ENCODE measurements at places on chromosomes 2 and 18.
A peak's percentile ranks its signal among the peaks of the same experiment; 100 is the strongest.

DNA sequence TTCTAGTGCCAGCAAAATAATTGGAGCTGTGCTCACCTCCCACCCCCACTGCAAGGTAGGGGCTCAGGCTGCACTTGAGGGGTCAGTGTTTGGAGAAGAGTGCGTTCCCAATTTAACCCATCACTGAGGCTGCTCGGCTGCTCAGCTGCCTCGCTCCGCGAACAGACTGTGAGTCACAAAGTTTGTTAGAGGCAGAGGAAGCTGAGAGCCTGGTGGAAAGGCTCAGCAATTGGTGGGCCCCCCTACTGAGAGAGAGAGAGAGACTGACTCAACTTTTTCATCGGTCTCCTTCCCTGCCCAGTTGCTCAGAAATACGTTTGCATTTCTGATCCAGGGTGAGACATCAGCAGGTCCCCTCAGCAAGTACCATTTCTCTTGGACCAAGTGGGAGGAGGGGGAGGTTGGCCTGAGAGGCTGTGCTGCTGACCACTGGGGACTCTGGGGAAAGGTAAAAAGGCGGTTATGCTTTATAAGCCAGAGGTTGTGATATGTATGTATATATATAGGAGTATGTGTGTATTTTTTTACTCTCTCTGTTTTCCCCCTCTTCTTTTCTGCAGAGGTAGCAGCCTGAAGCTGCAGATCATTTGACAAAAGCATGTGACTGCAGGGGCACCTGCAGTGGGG is 1.5 kb downstream of the EFR3B start:
- peak; percentile 73 for DNase-seq

GRCh38 chr2:54803783-54804751 is 80.6 kb downstream of the EML6 start:
- DNase-seq = no peak

DNA sequence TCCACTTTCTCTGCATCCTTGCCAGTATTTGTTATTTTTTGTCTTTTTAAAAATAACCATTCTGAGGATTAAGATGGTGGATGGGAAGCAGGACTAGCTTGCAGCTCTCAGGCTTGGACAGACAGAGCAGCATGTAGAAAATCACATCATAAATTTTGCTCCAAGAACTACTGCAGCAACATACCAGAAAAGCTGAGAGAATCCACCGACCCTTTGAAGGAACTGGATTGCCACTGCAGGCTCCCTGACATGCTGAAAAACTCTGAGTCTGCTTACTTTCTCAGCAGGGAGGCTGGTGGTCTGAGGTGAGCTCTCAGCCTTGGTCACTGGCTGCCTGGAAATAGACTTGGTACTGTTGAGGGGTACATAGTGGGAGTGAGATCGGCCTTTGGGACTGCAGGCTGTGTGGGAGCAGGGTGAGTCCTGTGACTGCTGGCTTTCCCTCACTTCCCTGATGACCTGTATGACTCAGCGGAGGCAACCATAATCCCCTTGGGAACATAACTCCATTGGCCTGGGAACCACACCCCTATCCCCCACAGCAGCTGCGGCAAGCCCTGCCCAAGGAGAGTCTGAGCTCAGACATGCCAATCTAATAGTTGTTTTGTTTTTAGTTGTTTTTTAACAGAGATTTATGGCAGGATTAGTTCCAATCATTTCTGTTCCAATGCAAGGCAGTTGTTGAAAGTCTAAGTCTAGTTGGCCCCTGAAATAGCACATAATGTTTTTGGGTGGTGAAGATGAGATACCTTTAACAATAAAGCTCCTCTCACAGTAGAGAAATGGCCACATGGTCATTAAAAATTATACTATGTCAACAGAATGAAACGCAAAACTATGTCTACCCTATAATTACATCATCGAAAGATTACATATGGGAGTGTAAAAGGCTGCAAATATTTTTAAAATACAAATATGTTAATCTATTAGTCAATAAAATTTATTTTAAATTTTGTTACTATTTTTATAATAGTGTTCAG is 414.2 kb upstream of the CHAC2 start:
- DNase-seq = peak; percentile 49

GRCh38 chr2:168583064-168583709 is 127.1 kb downstream of the CERS6 start:
- peak; percentile 24 for DNase-seq

DNA sequence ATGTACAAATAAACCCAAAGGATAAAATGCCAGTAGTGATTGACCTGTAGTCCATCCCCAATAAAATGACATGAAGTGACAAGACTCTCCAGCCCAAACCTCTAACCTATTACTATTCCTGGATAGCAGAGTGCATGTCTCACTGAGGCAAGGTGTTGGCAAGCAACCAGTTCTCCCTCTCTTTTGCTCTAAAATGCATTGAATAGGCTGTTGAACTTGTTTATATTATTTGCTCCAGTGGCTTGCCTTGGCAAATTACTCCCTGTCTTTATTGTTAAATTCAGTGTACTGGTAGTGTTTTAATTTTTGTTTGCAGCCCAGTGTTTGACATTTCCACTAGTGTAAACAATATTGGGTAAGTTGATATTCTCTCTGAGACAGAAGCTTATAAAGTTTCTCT is 70.5 kb downstream of the CSRNP3 start:
- no peak for DNase-seq

GRCh38 chr2:120632796-120633646 is 102.6 kb upstream of the GLI2 start:
- DNase-seq = no peak

DNA sequence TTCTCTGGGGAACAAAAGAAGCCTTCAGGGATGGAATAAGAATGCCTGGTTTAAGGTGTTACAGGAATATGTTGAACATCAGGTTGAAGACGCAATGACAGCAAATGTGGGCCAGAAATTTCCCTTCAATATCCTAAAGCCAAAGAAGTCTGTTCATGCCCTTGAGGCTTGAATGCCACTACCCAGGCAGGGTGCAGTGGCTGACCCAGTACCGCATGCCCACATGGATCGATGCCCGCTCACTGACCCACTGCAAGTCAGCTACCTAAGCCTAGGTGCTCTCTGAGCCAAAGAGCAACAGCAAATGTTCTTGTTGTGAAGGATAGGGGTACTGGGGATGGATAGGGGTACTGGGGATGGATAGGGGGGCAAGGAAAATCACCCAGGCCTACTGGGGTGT is 58.2 kb downstream of the GNAL start:
- no peak for DNase-seq

- peak; percentile 81 for DNase-seq
Observed at GRCh38 chr2:9975805-9976447, 24.4 kb downstream of the GRHL1 start.

GRCh38 chr2:234116010-234116409 is 65.5 kb downstream of the SPP2 start:
- DNase-seq = no peak

DNA sequence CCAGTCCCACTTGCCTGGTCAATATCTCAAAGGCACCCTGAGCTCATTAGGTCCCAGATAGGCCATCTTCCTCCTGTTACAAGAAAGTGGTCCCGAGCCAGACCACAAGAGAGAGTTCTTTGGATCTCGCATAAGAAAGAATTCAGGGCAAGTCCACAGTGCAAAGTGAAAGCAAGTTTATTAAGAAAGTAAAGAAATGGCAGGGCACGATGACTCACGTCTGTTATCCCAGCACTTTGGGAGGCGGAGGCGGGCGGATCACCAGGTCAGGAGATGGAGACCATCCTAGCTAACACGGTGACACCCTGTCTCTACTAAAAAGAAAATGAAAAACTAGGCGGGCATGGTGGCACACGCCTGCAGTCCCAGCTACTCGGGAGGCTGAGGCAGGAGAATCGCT is 10.8 kb upstream of the SMAD7 start:
- no peak for DNase-seq

DNA sequence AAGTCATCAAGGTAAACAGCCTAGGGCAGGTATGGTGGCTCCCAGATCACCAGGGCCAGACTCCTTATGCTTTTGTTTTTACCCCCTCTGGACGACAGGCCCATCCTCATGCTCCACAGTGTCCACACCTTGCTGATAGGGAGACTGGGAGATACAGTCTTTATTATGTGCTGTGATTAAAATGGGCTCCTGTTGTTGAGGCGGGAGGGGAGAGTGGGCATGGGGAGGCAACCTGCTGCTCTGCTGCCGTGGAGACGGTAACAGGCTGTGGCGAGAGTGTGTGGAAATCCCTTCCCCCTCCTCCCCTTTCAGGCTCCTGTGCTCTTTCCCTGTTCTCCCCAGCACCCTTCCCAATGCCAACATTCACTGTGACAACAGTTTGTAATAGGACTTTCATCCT is 38.2 kb upstream of the PNO1 start:
- DNase-seq = no peak

- DNase-seq = no peak
Observed at GRCh38 chr2:14132386-14132785, 500.1 kb upstream of the LRATD1 start.

- no peak for DNase-seq
Observed at GRCh38 chr2:85435981-85436835, 17.7 kb downstream of the SH2D6 start.

- no peak for DNase-seq
Observed at GRCh38 chr2:70078384-70078783, 8.9 kb upstream of the PCBP1 start.

- no peak for DNase-seq
Observed at GRCh38 chr2:202141329-202141947, 68.4 kb downstream of the KIAA2012 start.

DNA sequence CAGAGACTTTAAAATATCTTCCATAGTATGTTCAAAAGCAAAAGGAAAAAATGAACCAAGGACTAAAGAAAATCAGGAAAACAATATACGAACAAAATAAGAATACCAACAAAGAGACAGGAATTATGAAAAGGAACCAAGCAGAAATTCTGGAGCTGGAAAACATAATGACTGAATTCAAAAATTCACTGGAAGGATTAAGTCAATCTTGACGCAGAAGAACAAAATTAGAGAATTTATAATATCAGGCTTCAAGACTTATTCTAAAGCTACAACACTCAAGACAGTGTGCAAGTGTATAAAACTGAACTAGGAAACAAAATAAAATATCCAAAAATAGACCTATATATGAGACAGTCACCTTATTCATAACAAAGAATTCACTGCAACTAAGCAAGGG is 56.9 kb upstream of the GYPC start:
- DNase-seq = no peak

- DNase-seq = peak; percentile 43
Observed at GRCh38 chr2:66803726-66804125, 368.8 kb downstream of the MEIS1 start.

DNA sequence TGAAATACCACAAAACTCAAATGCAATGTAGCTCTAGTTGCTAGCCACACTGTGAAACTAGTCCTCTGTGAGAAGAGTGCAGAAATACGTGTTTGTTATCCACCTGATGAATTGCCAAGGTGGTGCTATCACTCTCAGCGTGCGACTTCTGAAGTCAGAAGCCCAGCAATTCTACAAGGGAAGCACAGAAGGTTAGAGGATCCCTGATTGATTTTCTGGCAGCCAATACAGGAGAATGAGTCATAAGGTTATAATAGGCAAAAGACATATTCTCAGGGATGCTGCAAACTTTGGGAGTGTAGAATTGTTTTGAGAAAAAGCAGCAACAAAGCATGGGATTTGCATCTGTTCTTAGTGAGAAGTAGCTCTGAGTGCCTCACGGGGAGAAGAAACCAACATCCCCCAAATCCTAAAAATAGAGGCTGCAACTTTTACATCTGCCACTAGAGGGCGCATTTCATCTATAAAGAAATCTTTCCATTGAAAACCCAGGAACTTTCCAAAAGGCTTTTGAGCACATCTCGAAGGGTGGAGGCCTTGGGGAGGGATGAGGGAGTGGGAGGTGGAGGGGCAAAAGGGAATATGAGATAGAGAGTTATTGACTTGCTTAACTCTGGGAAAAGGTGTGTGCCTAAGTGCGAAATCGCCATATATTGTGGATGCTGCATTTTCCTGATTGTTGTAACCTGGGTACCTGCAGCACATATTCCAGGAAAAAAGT is 78.0 kb downstream of the TMEM182 start:
- peak; percentile 78 for DNase-seq

GRCh38 chr2:10258326-10258725 is 44.4 kb upstream of the HPCAL1 start:
- DNase-seq = no peak

DNA sequence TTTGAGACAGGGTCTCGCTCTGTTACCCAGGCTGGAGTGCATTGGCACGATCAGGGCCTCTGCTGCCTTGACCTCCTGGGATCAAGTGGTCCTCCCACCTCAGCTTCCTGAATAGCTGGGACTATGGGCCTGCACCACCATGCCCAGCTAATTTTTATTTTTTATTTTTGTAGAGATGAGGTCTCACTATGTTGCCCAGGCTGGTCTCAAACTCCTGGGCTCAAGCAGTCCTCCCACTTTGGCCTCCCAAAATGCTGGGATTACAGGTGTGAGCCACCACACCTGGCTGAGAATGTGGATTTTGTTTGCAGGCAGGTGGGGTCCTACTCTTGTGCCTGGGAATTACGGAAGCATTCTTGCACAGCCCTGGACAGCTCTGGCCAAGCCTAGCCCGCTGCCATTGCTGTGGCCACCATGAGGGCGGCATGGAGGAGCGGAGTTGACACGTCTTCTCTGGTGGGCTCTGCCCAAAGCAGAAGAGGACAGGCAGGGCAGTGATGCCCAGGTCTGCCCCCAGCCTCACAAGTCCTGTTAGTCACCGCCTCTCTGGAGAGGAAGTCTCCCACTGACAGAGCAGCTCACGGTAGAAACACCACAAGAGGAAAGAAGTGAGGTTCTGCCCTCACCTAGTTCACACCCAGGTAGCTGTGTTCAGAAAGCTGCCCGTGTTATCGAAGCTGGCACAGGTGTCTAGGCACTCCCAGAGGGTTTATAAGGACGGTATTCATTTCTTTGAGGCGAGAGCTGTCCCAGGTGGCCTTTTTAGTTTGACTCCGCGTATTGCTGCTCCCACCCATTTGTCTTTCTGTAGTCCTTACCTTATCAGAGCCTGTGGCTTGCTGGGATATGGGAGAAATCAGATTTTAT is 46.2 kb downstream of the ARMC9 start:
- DNase-seq = no peak

GRCh38 chr2:67950919-67951318 is 111.9 kb downstream of the C1D start:
- no peak for DNase-seq

- no peak for DNase-seq
Observed at GRCh38 chr18:64966667-64967066, 784.1 kb upstream of the CDH7 start.

- no peak for DNase-seq
Observed at GRCh38 chr2:175633227-175633626, 368.8 kb downstream of the LNPK start.

GRCh38 chr2:11480859-11481258 is 14.9 kb upstream of the E2F6 start:
- no peak for DNase-seq

- no peak for DNase-seq
Observed at GRCh38 chr2:131646669-131647297, 119.1 kb downstream of the CCDC74A start.

DNA sequence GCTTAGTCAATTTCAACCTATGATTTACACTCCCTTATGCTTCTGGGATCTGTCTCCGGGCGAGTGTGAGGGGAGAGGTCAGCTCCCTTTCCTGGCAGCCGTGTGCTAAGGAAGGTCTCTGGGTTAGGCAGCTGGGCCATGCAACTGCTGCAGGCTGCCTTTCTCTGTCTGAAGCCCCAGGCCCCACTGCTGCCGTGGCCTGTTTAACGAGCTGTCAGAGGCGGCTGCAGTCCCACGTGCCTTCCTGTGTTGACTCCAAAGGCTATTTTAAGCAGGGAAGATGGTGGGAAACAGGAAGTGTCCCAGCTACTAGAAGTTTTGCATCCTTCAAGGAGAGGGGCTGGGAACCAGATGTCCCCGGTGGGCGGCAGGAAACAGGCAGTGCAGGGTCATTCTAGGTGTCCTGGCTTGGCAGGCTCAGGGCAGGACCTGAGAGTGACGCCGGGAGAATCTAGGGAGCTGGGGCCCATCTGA is 186.4 kb downstream of the TNS1 start:
- no peak for DNase-seq
